ENCODE measurements at places on chromosomes 1 and 21. TPM values are rescaled to one million over a fixed set of nuclear protein-coding genes. Genes with fewer than 3 reads are reported as not detected.
A peak's percentile ranks its signal among the peaks of the same experiment; 100 is the strongest.

- no peak for DNase-seq
Observed at GRCh38 chr1:225674381-225674780, 21.5 kb upstream of the ENAH start.

The MANEAL gene
- total RNA-seq, result 10.4 TPM

GRCh38 chr1:198108636-198109370, 48.0 kb upstream of the NEK7 start:
- DNase-seq, result no peak

DNA sequence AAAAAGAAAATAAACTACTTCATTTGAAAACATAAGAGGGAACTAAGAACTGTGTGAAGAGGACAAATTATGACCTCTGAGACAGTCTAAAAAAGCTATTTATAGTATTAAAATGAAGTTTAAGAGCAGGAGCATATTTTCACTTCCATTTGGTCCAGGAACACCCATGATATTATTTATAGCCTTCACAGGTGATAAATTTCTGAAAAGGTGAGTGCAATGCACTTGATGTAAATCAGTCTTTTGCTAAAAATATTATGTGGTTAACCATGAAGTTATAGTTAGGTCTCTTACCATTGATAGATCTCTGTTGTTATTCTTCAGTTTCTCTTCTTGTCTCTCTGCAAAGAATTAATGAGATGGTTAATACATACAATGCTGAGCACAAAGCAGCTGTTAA, 14.7 kb downstream of the TMCO1 start:
- no peak for DNase-seq

DNA sequence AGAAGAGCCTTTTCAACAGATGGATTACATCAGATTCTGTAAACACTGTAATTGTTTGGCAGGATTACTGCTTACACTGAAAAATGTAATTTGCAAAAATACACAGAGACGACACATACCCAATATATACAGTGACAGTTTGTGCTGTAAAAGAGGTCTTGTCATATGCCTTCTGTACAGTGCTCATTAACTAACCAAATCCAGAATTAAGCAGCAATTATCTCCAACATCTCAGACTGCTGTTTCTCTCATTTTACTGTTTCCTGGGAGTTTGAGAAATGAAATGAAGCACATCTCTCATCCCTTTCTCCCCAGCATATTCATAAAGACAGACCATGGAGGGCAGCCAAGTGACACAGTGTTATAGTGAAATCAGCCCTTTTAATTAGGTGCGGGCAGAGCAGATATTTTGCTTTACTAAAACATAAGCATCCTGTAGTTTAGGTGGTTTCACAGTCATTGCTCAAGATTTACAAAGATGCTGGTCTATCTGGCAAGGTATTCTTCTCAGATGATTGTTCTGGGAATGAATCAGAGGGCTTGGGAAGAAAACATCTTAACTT, 618.4 kb upstream of the USP24 start:
- peak; percentile 33 for DNase-seq

- DNase-seq, result no peak
Observed at GRCh38 chr1:214285610-214286440, 4.9 kb downstream of the SMYD2 start.

DNA sequence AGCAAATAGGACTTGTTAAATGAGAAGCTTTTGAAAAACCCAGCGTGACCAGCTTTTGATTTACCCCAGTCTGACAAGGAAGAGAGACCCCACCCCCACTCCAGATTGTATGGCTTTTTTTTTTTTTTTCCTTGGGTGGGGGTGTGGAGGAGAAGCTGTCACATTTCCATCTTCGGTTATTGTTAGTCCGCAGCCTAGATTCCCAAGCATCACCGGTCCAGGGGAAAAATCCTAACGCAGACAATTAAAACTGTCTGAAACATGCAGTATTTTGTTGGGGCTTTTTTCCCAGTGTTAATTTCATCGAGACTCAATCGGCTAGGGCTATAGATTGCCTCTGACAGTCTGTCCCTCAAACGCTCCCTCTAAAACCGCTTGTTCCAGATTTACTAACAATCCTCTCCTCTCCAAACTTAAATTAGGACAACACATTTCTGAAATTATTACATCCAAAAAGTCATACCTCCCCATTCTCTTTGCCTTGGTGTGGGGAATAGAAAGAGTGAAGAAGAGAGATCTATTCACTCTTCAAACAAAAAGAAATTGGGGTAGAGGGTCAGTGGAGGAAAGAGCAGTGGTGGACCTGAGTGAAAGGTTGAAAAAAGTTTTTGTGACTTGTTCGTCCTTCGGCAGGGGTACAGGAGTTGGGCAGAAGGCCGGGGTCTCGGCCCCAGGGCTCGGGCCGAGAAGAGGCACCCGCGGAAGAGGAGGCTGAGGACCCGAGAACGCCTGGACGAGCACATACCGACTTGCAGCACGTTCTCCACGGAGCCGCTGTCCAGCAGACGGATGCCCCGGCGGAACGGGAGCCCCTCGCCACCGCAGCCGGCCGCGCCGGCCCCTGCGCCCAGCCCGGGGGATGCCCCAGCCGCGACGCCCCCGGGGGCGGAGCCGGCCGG, 1.1 kb downstream of the ZSWIM5 start:
- DNase-seq, result no peak

DNA sequence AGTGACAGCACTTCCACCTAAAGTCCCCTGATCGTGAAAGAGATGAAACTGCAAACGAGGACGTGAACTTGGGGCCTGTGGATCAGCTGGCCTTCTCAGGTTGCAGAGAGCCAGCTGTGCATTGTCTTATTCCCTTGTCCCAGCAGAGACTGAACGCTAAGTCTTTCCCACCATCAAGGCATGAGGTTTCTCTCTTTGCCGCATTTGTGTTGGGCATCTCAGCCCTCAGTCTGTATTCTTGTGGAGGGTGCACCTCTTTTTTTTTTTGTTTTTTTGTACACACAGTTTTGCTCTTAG, 71.4 kb downstream of the KIF26B start:
- DNase-seq, result no peak

The DHDDS gene
- total RNA-seq, result 24.6 TPM

DNA sequence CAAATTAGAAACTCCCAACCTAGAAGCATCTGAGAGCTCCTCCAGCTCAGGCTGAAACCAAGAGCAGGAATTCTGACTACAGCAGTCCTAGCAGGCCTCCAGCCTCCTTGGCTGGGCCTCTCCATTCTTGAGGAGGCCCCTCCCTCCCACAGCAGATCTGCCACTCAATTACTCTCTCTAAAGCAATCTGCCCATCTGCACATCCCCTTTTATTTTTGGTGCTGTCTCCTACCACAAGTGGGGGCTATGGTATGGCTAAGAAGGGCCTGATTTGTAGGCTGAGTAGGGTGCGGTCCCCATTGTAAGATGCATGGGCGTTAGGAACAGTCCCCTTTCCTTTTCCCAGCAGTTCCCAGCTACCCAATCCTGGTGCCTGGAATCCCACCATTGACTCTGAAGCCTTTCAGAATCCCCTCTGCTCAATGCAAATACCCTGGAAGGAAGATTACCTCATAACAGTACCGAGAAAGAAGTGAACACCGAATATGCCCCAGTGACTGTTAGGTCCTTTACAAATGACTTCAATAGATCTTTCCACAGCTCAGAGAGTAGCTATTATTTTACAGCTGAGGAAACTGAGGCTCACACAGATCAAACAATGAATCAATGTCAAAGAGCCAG, 11.6 kb upstream of the TTC39A start:
- DNase-seq, result no peak

DNA sequence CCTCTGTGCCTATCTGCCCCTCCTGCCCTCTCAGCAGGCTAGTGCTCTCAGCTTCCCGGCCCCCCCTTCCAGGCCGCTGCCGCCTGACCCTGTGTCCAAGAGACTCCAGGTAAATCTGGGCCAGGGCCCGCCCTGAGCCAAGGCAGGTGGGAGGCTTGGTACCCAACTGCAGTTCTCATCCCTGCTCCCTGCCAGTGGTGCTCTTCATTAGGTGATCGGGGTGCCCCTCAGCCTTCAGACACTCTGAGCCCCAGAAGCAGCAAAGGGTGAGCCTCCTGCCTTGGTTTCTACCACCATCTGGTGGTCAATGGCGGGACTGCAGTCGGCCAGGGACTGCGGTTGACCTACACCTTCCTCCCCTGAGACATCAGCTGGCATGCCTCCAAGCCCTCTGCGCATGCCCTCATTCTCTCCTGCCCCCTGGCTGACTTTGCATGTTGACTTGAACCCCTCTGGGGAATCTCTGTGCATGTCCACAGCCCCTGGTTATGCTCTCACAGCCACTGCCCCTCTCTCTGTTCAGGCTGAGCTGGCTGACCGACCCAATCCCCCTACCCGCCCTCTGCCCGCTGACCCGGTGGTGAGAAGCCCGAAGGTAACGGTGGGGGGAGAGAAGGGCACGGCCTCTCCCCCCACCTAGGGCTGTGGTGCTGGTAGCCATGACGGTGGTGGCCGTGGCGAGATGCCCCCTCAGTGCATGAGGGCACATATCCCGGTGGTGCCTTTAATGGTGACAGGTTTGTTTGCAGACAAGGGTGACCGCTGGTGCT, 2.0 kb upstream of the EFNA4 start:
- DNase-seq, result peak; percentile 81

The AHCTF1 gene
- 18.1 TPM for total RNA-seq

- no peak for DNase-seq
Observed at GRCh38 chr1:116984406-116985160, 17.0 kb upstream of the CD101 start.

- DNase-seq, result no peak
Observed at GRCh38 chr1:3326516-3327388, 127.7 kb upstream of the ARHGEF16 start.

The C8A gene
- total RNA-seq, result not detected

DNA sequence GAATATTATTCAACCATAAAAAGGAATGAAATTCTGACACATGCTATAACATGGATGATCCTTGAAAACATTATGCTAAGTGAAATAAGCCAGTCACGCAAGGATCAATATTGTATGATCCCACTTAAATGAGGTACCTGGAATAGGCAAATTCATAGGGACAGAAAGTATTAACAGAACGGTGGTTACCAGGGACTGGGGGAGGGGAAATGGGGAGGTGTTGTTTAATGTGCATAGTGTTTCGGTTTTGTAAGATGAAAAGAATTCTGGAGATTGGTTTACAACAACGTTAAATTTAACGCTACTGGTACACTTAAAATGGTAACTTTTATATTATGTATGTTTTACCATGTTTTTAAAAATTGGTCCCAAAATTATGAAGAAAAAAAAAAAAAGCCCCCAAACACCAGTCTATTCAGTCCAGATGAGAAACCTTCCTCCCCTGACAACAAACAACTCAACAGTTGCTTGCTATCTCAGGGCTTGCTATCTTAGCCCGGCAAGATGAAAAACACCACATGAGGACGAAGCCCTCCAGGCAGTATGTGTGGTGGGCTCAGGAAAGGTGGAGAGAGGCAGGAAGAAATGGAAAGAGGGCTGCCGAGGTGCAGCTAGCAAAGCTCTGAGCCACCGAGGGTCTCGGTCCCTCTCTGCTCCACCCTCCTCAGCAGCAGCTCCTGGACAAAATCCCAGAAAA, 8.5 kb downstream of the NUAK2 start:
- DNase-seq, result no peak

- DNase-seq, result no peak
Observed at GRCh38 chr1:25427696-25428095, 3.0 kb upstream of the MACO1 start.

The HSD3B2 gene
- not detected for total RNA-seq

- DNase-seq, result no peak
Observed at GRCh38 chr1:199089393-199090122, 450.7 kb downstream of the PTPRC start.

The CCDC27 gene
- not detected for total RNA-seq

DNA sequence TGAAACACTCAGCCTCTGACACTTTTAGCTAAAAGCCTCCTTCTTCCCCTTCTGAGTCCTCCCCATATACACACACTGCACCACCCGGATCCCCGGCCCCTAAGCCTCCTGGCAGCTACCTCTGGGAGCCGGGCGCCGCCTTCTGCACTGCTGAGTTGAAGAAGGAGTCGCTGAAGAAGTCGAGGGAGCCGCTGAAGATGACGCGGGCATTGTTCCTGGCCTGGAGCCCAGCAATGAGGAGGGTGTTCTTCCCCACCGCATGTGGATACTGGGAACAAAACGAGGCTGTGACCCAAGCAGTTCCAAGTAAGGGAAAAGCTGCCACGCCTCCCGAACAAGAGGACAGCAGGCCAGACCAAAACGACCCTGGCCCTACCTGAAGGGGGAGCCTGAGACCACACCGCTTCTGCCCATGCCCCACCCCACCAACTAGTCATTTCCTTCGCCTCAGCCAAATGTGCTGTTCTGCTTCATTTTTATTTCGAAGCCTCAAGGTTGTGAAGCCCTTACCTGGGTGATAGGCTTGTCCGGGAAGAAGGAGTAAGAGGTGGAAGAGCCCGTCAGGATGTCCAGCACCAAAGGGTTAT, 7.0 kb downstream of the DDOST start:
- no peak for DNase-seq

The AQP10 gene
- total RNA-seq, result not detected

DNA sequence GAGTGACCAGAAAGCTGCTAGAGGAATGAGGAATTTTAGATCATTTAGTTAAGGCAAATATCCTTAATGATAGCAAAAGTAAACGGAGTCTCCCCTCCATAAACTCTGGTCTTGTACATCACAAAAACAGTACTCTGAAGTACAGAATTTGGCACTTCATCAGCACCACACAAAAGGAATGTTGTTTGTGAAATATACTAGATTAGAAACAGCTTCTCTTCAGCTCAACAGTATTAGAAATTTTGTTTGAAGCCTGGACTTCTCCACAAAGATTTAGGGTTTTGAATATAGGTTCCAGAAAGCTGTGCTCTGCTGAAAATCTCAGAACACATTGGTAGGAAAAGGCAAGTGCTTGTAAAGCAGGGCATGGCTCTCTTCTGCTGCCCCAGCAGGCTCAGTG, 135.1 kb upstream of the PTGFR start:
- DNase-seq, result no peak

GRCh38 chr1:51305371-51305823, 25.0 kb downstream of the TTC39A start:
- no peak for DNase-seq

DNA sequence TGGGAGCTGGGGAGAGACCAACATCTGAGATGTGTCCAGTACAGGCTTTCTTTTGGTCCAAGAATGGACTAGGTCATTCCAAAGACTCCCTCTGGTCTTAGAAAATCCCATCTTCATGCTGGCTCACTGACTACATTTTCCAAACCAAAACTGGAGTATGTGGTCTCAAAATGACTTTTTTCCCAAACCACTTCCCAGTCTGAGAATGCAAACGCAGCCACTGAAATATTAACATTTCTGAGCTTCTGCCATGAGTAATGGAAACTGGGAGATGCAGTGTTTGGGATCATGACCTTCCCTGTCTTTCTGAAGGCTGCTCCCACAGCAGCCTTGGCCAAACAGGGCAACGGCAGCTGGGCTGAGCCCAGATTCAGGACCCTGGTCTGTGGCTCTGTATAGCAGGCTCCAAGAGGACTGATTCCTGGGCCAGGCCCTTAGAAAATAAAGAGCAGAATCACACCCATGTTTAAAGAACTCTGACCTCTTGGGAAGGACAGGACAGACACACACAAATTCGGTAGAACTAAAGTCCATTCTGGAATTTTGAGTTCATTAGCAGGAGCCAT, 62.1 kb upstream of the CNTN2 start:
- peak; percentile 13 for DNase-seq

The TRAF3IP3 gene
- not detected for total RNA-seq

- DNase-seq, result no peak
Observed at GRCh38 chr1:160638926-160639325, 7.9 kb downstream of the SLAMF1 start.

Measured in H4 (cell line).